Jurkat, Clone E6-1 (cell line): ENCODE measurements at places on chromosomes 5 and 9.
A peak's percentile ranks its signal among the peaks of the same experiment; 100 is the strongest.

DNA sequence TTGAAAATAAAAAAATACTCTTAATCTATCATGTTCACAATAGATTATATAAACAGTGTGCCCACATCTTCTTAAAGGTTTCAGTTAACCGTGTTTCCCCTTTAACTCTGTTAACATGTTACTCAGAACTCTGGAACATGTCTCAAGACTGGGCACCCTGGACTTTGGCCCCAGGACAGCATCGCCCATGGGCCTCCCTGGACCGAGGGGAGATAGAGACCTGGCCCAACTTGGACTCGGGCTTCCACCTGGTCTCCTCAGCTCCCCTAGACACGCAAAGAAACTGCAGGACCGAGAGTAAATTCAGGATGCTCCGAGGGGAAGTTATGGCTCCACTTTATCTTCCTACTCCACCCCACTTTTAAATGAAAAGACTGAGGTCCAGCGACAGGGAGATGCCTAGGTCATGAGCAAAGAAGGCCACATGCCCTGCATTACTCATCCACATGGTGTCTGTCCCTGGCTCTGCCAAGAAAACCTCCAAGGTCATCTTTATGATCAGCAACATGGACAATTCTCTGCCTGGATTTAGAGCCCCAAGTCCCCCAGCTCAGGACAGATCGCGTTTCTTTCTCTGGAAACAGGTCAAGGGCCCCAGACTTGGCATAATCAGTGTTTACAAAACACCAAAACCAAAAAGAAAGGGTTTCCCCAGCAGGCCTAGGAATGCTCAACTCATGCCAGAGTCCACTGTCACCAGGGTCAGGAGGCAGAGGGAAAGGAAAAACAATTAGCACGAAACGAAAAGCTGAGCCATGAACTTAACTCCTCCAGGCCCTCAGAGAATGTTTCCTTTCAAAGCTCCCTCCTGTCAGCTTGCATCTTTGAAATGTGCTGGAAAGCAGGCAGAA, 17.4 kb downstream of the GPX3 start:
- DNase-seq, result no peak

DNA sequence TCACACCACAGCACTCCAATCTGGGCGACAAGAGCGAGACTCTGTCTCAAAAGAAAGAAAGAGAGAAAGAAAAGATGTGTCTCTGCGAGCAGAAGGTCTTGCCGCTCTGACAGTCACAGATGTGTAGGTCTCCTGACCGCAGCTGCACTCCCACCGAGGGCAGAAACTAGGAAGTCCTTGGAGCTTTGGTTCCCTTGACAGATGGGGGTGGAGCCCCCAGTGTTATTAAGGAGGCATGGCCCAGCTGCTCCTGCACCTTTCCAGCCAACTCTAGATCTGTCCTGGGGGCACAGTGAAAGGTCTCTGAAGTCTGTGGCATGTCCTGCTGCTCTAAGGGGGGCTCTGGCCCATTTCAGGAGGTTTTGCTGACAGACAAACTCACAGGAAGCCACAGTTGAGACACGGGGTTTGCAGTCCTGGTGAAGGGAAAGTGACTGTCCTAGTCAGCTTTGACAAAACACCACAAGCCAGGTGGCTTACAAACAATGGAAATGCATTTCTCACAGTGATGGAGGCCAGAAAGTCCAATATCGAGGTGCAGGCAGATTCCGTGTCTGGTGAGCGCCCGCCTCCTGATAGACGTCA, 9.0 kb upstream of the DIPK1B start:
- DNase-seq, result peak; percentile 67

GRCh38 chr5:116484645-116485044, 90.0 kb downstream of the SEMA6A start:
- no peak for DNase-seq

DNA sequence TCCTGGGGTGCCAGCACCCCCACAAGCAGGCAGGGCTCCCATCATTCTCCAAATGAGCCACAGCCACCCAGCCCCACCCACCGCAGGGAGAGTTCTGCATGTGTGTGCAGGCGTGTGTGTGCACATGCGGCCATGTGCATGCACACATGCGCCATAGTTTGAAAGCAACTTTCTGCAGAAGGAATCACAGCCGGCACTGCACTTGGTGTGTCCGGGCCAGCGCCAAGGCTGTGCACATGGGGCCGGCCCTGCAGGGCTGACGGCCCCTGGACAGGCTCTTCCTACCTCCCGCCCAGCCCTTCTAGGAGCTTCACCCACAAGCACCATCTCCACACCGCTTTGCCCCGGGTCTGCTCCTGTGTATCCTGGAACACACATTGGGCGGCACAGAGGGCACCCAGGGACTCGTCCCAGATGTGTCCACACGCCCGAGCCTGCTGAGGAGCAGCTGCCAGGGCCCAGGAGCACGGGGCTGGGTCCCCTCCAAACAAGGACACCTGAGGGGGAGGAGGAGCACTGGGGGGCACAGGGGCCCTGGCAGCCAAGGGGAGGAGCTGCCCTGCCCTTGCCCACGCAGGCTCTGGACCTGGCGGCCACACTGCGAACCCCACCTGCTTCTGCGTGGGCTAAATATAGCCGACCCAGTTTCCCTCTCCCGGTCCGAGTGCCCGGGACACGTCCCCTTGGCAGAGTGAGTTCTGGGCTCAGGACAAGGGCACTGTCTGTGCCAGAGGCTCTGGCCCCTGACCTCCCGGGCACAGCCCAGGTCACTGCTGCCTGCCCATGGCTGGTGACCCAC, 19.1 kb downstream of the TPPP start:
- no peak for DNase-seq

DNA sequence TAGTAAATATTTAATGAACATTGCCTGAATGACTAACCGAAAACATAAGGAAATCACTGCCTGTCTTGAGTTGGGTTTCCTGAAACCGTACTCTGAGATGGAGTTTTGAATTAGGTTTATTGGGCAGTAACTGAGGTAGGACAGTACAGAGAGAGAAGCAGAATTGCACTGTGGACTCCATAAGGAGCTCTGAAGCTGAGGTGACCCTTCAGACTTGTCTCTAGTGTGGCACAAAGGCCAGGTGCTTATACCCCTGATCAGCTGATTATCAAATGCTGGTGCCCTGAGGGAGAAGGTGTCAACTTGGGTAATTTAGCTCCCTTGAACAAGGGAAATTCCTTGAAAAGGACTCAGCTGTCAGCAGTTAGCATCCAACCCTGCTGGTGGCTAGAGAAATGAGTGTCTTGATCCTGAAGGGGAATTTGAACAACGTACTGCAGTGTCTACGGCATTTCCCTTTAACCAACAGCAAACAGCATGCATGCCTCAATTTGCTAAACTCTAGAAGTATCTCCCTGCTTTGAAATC, 135.0 kb upstream of the SMARCA2 start:
- no peak for DNase-seq

DNA sequence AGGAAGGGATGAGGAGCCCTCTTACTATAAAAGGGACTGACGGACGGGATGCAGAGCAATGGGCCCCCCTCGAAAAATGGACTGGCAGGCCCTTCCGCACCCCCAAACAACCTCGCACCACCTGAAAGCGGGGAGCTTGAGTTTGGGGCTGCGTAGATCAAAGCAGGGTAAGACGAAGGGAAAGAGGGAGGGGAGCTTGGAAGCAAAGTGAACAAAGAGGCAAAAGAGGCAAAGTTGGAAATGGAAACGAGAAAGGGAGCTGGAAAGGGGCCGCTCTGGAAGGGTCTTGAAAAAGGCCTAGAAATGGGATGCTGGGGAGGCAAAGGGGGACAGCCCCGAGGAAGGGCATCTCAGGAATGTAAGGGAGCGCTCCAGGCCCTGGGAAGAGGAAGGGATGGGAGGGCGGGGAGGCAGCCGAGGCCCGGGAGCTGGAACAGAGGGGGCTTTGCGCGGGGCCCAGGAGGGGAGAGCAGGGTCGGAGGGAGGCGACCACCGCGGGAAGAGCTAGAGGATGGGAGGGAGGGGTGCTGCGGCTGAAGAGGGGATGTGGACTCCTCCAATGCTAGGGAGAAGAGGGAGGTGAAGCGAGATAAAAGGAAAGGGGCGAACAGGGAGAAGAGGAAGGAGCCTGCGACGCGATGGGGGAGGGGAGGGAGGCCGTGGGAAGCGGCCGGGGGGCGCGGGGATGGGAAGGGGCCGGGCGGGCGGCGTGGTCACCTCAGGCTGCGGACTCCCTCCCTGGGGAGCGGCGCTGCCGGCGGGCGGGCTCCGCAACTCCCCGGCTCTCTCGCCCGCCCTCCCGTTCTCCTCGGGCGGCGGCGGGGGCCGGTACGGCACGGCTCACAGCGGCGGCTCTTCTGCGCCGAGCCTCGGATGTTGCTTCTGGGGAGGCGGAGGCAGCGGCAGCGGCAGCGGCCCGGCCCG, 577 bp downstream of the RNF145 start:
- DNase-seq, result no peak

DNA sequence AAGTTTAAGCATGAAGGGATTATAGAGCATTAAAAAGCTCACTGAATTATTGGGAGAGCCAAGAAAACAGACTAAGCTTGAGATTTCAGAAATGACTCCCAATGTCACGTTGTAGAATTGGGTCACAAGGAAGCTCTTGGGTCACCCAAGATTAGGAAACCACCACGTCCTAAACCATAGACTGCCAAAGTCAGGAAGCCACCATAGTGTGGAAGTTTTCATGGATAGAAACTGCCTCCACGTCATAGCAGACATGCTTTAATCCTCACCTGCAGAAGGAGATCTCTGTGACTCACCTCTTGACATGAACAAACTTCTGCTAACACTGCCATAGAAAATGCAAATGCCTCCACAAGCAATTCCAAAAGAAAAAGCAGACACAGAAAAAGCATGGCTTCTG, 106.3 kb downstream of the SLC1A3 start:
- DNase-seq, result no peak

DNA sequence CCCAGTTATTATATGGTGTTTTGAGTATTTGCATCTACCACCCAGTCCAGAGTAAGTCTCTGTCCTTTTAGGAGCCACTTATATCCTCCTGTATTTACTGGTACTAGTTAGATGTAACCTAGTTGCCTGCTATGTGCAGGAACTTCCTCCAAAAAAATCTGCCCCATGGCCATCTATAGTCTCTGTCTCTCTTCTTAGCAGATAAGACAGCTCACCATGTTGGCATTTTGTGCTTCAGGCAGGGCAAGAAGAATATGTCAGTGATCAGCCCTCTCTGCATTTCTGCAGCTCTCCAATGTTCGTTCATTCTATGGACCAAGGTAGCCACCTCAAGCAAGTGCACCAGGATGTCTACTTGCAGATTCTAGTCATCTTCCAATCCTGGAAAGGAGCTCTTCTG, 446.5 kb downstream of the TLE1 start:
- no peak for DNase-seq

- DNase-seq, result no peak
Observed at GRCh38 chr9:95773053-95773418, 102.5 kb upstream of the ERCC6L2 start.
